ENCODE measurements at places on chromosomes 16 and 17.

DNA sequence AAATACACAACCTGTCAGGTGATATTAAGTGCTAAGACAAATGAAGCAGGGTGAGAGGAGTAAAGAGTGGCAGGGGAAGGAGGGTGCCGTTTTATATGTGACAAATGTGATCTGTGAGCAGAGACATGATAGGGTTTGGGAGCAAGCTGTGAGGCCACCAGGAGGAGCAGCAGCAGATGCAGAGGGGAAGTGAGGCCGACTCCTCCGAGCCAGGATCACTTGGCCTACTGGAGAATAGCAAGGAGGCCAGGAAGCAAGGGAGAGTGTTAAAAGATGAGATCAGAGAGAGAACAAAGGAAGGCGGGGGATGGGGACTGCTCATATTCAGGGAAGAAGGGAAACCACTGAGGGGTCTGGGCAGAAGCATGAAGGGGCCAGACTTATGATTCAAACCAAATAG, 129.4 kb downstream of the TANGO6 start:
- no peak for DNase-seq

DNA sequence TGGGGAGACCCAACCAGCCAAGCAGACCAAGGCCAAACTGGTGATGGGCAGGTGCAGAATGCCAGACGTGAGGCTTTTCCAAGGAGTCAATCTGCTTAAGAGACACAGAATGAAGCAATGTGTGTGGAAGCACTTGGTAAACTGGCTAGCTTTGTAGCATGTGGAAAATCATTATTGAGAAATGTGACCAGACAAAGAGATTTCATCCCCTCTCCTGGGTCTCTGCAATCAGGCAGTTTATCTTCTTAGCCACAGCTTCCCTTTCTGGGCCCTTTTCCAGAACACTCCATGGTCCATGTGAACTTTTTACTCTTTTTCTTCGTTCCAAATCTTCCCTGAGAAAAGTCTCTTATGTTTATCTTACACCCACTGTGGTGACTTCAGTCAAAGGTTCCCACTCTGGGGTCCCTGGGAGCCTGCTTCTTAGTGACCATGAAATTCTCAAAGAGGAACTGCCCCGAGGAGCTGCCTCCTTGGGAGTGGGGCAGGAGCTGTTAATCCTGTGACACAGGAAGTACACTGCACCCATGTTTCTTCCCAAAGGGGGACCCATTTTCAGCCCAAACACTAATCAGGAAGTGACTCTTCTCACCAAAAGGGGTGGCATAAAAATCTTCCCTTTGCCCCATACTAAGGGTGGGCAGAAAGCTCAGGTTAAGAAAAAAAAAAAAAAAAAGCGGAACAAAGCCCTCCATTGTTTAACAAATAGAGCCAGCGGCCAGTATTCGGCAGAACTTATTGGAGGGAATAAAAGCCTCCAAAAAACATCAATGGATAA, 346.2 kb upstream of the ASIC2 start:
- no peak for DNase-seq

- DNase-seq: no peak
Measured at GRCh38 chr16:77514500-77515220, 79.8 kb upstream of the ADAMTS18 start.

DNA sequence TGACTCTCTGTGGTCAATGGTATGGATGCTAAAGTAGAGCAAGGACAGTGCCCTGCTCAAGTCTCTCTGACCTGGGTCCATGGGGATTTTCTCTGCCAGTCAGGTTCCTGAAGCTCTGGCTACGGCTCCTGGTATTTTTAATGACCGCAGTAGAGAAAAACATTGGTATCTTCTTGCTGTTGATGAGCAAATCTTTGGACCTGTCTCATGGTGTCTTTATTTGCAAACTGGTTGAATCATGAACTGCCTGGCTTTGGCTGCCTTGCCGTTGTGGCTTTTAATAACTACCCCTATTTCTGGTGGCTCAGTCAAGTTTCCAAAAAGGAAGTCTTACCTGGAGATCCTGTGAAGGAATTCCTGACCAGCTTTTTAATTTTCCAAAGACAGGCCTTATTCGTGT, 8.7 kb downstream of the FAM234A start:
- DNase-seq: no peak

DNA sequence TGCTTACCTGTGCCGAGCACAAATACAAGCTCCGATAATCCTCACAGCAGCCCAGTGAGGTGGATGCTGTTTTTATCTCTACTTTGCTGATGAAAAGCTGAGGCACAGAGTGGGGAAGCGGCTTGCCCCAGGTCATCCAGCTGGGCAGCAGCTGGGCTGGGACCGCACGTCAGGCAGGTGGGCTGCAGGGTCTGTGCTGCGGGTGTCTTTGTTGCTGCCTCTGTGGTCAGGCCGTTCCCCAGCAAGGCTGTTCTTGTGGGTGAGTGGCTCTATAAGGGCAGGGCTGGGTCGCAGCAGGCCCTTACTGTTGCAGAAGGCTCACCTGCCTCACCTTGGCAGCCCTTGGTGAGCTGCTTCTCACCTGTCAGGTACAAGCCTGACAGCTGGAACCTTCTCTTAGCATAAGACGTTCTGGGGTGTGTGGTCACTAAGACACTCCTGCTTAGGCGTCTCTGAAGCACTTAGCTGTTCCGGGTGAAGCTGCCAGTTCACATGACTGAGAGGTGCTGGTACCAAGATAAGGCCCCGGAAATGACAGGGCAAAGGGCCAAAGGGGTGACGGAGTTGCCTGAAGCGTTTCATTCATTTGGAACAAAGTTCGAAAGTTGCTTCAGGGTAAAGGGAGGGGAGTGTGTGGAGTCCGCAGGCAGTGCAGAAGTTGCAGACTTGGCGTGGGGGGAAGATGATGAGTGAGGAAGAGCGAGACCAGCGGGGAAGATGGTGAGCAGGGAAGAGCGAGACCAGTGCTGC, 17.4 kb downstream of the IRF8 start:
- DNase-seq: no peak

DNA sequence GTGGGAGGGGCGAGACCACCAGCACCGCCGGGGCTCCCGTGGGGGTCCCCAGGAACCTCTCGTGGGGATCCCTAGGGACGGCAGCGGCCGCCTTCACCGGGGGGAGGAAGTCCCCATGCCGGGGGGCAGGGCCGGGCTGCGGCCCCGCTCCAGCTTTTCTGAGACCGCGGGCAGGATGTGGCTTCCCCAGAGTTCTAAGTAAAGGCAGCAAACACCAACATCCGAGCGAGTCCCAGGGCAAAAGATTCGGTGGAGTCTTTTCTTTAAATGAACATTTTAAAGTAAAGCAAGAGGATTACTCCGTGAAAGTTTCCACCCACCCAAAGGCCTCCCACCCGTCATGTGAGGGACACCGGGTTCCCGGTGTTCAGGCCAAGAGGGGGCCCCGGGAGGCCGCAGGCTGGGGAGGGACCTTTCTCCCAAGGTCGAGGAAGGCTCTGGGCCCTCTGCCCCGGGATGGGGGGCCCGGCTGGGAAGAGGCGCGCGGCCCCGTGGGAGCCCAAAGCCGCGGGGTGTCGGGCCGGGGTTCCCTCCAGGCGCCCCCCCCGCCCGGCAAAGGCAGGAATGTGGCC, 137.2 kb upstream of the RPH3AL start:
- no peak for DNase-seq
